Right lung (tissue), 10 donors: ENCODE measurements at places on chromosomes 1 and 21. TPM values are rescaled to one million over a fixed set of nuclear protein-coding genes. Genes with fewer than 3 reads are reported as not detected.

DNA sequence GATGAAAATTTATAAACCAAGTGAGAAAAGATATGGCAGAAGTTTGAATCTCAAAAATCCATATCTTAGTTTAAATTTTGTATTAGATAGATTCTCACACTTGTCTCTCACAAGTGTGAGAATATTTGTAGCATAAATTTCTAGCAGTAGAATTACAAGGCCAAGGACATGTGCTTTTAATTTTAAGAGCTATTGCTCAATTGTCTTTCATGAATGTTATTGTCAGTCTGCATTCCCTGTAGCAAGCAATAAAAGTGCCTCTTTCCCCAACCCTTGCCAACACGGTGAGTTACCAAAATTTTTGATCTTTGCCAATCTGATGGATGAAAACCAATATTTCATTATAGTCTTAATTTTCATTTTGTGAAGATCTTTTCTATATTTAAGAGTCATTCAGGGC is 64.0 kb downstream of the CTH start:
- no peak for DNase-seq

GRCh38 chr1:18448889-18449288 is 31.8 kb upstream of the KLHDC7A start:
- no peak for DNase-seq

Gene UBIAD1
- polyA plus RNA-seq = 15.1 TPM

DNA sequence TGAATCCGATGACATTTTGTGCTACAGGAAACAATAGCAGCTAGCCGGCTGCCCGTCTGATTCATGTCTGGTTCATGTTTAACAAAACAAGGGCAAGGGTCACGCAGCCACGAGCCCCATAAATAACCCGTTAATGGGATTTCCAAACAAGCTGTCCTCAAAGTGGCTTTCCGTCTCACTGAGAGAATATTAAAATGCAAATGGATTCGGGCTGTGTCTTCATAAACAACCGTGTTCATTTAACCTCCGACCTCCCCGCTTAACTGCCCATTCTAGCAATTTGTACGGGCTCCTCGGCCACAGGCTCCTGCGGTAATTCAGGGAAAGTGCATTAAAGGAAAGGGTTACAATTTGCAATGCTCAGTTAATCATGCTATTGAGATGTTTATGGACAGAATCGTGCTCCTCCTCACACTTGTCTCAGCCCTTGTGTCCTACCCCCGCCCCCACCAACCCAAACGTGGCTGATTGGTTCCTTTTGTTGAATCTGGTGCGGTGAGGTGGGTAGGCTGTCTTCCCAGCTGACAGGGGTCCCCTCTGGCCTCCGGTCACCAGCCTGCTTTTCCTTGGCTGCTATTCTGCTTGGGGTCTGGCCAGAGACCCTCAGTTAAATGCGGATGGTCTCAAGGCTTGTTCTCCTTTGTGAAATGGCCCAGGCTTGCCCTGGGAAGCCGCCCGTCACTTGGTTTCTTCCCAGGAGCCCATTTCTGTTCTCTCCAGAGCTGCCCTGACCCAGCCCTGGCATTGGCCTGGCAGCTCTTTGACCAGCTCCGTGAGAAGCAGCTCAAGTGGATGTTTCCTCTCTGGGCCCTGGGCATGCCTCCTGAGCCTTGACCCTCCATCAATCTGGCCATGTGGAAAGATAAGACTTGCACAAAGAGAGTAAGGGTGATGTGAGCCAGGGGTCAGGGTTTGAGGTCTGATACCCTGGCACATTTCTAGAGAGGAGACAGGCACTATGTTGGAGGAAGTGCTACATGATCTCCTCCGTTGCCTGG is 200.7 kb upstream of the POU3F1 start:
- DNase-seq = peak; percentile 25

Gene ZNF695
- polyA plus RNA-seq = 6.0 TPM

Gene ASCL5
- polyA plus RNA-seq = 0.62 TPM

Gene NUDT17
- polyA plus RNA-seq = 11.7 TPM

DNA sequence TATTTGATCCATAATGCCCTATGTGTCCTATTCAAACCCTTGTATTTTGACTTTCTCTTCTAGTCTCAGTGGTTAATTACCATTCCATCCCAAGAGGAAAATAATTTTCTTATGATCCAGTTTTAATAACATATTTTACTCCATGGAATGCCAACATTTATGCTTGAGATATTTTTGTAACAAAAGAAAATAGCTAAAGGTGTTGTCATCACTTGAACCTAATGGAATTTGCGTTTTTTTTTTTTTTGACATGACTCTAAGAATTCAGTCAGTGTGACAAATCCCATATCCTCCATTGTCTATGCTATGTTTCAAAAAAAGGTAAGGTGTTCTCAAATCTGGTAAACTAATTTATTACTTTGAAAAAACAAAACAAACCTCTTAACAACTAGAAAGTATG is 324.1 kb upstream of the ADAMTS5 start:
- no peak for DNase-seq

GRCh38 chr1:31576201-31576669 is at the start of gene TINAGL1:
TINAGL1 (plus strand) TSS chr1:31576515; CDS start chr1:31577149, 634 bp downstream.
- DNase-seq = no peak

Gene ERG
- polyA plus RNA-seq = 48.4 TPM

DNA sequence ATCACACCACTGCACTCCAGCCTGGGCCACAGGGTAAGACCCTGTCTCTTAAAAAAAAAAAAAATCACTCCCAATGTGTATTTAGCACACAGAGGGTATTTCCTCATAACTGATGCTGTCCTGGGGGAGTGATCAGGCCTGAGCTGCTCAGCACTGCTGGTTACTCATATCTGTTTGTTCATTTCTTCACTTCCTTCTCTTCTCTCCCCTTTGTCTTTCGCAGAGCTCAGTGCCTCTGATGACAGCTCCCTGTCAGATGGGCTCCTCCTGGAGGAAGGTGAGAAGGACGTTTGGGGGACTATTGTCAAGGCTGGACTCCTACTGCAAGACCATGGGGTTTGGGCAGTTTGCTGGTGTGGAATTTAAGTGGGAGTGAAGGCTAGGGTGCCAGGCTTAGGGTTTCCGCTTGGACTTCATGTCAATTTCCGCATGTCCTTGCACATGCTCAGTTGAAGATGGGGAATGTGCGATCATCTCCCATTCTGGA is 13.0 kb downstream of the INAVA start:
- no peak for DNase-seq

DNA sequence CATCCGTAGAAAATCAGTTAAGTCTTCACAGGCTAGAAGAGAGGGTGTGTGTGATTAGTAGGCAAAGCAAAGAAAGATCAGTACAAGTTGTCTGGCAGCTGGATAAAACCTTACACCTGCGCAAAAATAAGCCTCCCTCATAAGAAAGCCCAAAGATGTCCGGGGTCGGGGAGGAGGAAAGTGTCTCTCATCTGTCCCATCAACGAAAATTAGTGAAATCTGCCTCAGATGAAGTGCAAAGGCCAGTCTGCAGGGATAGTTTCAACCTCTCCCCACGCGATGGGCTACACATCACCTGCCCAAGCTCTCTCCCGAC is 333.9 kb downstream of the SRGAP2C start:
- DNase-seq = no peak

DNA sequence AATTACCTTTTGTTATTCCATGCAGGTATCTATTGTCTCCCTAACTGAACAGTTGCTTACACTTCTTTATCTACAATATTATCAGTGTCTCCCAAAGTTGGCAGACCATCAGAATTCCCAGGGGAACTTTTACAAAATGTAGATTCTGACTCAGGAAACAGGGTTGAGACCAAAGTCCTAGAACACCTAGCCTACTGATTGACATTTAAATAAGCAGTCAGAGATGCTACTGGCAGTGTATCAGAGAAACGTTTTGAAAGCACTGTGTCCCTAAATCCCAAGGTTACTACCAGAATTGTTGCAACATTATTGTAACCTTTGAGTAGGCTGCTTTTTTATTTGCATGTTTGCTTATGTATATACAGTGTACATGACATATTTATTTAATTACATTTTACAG is 1.8 kb upstream of the F5 start:
- DNase-seq = no peak

- DNase-seq = no peak
These were observed 270.7 kb downstream of the ASTN1 start for GRCh38 chr1:176893625-176894352.

DNA sequence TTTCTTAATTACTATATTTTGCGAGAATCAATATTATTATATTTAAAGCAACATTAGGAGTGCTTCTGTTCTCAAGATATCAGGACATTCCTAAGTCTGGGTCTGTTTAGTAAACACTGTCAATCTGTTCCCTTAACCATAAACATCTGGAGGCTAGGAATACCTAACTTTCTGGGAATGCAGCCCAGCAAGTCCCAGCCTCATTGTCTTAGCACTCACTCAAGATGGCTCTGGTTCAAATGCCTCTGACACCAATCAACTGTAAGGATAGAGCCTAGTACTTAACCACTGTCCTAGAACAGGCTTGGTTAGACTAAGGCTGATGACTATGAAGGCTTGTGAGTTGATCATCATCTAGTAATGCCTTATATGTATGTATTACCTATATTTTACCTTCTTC is 61.5 kb downstream of the TNN start:
- peak; percentile 77 for DNase-seq

Gene TTC22
- polyA plus RNA-seq = 3.2 TPM

- no peak for DNase-seq
These were observed 3.1 kb upstream of the PLA2G2E start for GRCh38 chr1:19926296-19927129.

DNA sequence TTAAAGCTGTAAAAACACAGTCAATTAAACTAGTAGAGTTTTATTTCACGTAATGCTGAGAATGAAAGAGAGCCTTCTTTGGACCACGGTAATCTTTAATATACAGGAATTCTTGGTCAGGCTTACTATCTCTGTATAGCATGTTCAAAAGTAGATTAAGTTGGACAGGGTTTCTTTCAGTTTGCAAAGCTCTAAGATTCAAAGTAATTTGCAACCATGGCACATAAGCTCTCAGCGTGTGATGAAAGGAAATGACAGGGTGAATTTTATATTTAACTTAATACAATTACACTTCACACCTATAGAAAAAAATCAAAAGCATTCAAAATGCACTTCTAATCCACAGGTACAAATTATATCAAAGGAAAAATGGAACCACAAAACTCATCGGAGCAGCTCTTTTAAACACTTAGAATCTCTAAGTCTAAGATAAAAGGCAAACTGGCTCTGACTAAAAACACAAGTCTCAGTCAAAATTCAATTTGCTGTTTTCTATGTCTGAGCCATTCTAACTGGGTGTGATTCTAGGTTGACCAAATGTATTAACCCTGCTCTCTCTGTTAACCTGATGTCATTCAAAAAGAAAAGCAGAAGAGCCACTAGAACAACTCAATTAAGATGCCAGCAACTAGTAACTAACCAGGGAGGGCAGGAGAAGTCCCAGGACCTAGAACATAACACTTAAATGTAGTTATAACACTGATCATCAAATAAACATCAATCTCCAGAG is 147.7 kb downstream of the RERE start:
- no peak for DNase-seq

Gene FYB2
- 1.6 TPM for polyA plus RNA-seq

GRCh38 chr21:42141643-42142042 is 70.5 kb downstream of the UMODL1 start:
- DNase-seq = no peak

Gene SLC44A5
- 3.3 TPM for polyA plus RNA-seq

Gene SLC25A34
- 3.2 TPM for polyA plus RNA-seq

DNA sequence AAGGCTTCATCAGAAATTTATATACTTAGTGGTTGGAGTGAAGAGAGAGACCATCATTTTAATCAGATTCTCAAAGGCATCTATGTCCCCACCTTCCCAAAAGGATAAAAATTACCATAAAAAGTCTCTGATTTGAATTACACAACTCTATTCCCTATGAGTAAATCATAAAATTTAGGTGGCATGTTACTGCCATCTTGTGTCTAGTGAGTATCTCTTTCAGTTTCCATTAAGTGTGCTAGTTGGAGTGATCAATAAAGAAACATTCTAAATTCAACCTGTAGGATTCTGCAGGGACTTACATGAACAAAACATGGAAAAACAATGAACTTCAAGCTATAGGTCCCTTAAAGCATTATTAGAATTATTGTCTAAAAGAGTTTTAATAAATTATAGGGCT is 655.4 kb downstream of the LTN1 start:
- peak; percentile 41 for DNase-seq

GRCh38 chr1:88612773-88613172 is 71.3 kb upstream of the PKN2 start:
- DNase-seq = no peak

- DNase-seq = no peak
These were observed 266.3 kb upstream of the OLFM3 start for GRCh38 chr1:102262994-102263393.

DNA sequence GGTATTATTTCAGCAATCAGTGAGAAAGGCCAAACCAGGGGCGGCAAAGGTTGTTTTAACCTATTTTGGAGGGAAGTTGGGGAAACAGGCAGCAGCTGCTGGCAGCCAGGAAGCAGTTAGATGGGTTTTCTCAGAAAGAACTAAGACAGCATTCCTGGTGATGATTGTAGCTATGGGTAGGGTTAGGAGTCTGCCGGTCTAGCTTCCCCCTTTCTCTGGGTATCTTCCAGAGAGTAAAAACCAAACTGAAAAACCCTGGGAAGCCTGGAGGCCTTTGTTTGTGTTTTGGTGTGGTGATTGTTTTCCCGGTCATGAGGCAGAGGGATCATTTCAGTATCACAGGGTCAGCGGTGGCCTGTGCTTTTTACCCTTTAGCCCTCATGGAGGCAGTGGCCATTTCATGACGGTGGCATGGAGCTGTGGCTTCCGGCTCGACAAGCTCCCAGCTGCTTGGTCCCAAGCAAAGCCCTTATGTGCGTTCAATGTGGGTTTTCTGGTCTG is 19.5 kb upstream of the TNFRSF1B start:
- DNase-seq = no peak

DNA sequence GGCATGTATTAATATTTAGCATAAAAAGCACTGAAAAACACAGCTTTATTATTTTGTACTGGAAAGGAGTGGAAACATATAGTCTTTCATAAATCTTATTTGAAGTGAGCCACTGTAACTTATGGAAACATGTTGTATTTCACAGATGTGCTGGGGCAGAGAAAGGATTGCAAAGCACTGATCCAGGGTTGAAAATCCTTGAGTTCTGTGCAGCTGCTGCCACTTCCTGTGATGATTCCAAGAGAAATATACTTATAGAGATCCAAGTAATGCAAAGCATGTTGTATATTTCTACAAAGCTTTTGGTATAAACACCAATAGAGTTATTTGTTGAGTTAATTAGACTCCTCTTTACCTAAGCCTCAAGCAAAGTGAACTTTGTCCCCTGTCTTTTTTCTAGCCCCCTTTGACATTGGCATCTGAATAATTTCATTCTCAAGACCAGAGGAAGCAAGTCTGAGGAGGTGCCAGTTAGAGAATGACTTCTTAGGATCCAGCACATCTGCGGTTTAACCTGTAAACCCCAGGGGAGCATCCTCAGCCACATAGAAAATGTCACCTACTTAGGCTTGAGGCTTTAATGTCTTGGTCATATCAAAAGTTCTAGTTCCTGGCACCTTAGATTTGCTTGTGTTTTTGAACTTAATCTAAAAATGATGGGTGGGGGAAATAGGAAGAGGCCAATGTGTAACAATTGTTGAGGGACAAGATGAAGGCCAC is 173.3 kb downstream of the FASLG start:
- DNase-seq = no peak

GRCh38 chr1:30757352-30758120 is at the start of gene LAPTM5:
LAPTM5 (minus strand) TSS chr1:30757774; CDS start chr1:30757745, 29 bp downstream.
- no peak for DNase-seq

- DNase-seq = no peak
These were observed 35.1 kb upstream of the DISC1 start for GRCh38 chr1:231591466-231591865.
